ENCODE measurements at places on chromosomes 16 and 17.

- DNase-seq: peak; percentile 5
Observed at GRCh38 chr17:40124279-40125141, 2.7 kb downstream of the MSL1 start.

DNA sequence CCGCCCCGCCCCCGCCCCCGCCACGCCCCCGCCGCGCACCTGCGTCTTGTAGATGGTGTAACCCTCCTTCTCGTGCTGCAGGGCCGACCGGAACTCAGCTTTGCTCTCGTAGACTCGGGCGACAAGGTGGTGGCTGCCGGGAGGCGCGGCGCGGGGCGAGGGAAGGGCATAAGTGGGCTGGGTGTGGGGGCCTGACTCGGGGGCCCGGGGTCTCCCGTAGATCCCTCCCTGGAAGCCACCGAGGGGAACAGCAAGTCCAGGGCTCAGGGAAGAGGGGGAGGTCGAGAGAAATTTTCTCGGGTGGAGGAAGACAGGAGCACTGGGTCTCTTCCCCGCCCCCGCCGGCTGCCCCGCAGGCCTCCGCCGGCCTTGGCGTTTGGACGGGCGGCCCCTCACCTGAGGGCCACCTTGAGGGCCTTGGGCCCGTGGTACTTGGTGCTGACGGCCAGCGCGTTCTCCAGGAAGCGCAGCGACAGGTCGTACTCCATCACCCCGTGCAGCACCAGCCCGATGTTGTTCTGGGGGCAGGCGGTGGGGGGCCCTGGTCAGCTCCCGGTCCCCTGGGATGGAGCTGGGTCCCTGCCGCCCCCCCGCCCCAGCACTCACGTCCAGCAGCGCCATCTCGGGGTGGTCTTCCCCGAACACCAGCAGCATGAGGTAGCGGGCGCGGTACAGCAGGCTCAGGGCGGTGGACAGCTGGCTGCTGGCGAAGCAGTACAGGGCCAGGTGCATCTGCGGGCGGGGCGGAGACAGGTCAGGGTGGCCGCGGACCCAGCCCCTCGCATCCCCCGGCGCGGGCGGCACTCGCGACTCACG lies 19.4 kb downstream of the CLUH start:
- no peak for DNase-seq

GRCh38 chr17:48954300-48954755 lies 9.7 kb upstream of the SNF8 start:
- DNase-seq: peak; percentile 58

DNA sequence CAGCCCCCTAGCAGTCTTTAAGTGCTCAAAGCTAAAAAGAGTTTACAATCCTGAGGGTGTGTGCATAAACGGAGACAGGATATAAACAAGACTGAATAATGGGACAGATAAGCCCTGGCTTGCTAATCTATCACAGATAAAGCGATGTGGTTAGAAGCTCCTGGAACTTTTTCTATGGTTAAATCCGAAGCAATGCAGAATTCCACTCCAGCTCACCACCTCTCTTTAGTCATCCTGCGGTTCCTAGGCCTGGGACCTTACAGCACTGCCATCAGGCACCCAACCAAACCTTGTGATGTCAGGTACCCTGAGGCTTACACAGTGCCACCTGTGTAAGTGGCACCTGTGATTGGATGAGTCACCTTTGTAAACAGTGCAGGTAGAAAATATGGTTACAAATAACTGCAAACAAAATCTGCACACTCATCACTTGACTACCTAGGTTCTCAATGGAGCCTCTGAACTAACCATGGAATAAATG lies 31.5 kb upstream of the B4GALNT2 start:
- DNase-seq: no peak
